CD4-positive, alpha-beta T cell treated with Interleukin-21 for 1 hour (primary cell): ENCODE measurements at places on chromosomes 4 and X.
A peak's percentile ranks its signal among the peaks of the same experiment; 100 is the strongest.

DNA sequence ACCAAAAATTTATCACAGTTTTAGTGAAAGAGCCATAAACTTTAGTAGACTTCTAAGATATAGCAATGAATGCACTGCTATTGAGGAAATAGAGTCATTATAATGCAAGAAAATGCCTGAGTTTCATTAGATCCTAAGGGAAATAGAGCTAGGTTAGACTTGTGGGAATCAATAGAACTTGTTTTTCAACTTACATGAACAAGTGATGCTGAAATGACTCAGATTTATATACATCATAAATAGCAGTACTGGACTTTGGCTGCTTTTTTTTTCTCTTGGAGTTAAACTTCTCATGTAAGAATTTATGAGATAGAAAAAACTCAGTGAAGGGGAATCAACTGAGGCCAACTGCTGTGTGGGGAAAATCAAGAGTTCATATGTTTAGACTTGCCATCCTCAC lies 216.5 kb upstream of the AADAT start:
- DNase-seq: no peak

DNA sequence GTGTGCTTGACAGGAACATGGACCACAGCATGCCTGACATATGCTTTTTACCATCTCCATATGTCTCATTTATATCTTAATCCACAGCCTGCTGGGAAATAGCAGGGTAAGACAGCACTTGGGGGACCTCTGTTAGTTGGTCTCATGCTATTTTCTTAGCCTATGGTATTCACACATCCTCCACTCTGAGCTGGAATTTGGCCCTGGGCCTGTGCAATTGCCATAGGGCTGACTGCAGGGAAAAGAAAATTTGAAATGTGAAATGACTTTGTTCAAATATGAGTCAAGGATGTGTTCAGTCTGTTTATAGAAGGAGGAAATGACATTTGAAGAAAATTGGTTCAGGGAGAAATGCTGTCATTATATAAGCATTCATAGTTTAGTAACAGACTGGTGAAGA lies 9.6 kb upstream of the MAP7D3 start:
- DNase-seq: no peak

DNA sequence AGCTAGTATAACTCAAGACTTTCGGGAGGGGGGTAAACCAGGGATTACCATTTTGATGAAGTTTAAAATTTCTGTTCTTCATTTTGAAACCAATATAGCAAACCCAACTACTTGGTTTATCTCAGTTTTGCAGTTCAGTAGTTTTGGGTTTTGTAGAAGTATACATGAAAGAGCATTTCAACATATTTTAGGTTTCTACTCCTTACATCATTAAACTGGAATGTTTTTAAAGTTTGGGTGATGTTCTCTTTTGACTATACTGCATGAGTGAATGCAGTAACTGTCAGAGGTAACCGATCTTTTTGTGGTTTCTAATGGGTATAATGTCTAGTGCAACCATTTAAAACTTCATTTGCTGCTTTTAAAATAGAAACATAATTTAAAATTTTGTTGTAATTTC lies 248.3 kb upstream of the MAD2L1 start:
- DNase-seq: no peak

- DNase-seq: no peak
Observed at GRCh38 chr4:79578606-79579005, 170.6 kb upstream of the GK2 start.

- no peak for DNase-seq
Observed at GRCh38 chrX:119617517-119618164, 11.4 kb upstream of the NKRF start.

DNA sequence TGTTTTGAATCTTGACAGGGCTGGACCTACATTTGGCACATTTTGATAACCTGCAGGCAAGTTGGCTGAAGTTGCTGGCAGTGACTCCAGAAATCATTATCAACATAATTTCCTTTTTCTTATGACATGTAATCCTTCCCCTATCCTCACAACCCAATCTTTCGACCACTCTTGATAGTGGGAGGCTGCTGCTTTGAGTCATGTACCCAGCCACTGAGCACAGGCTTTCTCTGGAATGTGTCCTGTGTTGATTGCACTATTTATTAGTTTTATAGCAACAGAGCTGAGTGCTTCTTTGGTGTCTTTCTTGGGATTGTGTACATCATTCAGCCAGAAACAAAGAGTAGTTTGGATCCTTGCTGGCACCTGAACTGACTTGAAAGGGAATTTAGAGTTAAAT lies 183.1 kb upstream of the LEF1 start:
- no peak for DNase-seq

- no peak for DNase-seq
Observed at GRCh38 chrX:39643550-39643949, 454.2 kb downstream of the BCOR start.

DNA sequence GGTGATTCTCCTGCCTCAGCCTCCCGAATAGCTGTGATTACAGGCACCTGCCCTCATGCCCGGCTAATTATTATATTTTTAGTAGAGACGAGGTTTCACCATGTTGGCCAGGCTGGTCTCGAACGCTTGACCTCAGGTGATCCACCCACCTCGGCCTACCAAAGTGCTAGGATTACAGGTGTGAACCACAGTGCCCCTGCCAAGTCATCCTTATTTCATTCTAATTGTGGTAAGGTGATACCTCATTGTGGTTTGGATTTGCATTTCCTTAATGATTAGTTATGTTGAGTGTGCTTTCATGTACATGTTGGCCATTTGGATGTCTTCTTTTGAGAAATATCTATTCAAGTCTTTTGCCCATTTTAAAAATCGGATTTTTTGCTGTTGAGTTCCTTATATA lies 93.0 kb downstream of the USP9X start:
- DNase-seq: peak; percentile 26

GRCh38 chrX:1111601-1112300 lies 100.7 kb downstream of the CRLF2 start:
- no peak for DNase-seq

- DNase-seq: no peak
Observed at GRCh38 chr4:54560513-54560912, 97.2 kb upstream of the KIT start.

- no peak for DNase-seq
Observed at GRCh38 chr4:55154290-55154880, 29.0 kb upstream of the KDR start.
